ENCODE measurements at places on chromosomes 4 and X. TPM values are rescaled to one million over a fixed set of nuclear protein-coding genes. Genes with fewer than 3 reads are reported as not detected.

GRCh38 chrX:440636-441035 lies 53.9 kb upstream of the PPP2R3B start:
- DNase-seq: no peak

The MXRA5 gene
- 1.3 TPM for total RNA-seq

DNA sequence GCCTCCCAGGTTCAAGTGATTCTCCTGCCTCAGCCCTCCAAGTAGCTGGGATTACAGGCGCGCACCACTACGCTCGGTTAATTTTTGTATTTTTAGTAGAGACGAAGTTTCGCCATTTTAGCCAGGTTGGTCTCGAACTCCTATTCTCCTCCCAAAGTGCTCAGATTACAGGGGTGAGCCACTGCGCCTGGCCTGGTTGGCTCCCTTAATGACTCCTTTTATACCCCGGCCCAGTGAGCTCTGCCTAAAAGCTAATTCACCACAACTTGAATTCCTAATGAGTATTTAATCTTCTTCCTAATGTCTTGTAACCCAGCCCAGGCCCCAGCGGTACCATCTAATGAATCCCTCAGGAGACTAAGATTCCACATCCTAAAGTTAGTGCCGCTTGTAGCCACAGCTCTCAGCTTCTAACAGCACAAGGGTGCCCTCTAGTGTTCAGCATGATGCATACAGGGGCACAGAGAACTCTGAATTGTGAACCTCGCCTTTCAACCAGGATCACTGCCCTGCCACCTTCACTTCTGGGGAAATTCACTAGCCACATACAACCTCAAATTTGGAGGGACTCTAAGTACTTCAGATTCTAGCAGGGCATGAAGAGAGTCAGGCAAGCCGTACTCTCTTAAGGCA lies 89.5 kb downstream of the OR13H1 start:
- DNase-seq: peak; percentile 71

DNA sequence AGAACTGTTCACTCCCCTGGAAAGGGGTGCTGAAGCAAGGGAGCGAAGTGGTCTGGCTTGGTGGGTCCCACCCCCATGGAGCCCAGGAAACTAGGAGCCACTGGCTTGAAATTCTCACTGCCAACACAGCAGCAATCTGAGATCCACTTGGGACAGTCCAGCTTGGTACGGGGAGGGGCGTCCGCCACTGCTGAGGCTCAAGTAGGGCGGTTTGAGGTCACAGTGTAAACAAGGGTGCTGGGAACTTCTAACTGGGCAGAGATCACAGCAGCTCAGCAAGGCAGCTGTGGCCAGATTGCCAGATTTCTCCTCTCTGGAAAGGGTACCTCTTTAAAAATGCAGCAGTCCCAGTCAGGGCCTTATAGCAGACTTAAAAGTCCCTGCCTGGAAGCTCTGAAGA lies 53.9 kb upstream of the GALNTL6 start:
- DNase-seq: no peak

GRCh38 chr4:18209448-18209847 lies 187.9 kb upstream of the LCORL start:
- DNase-seq: no peak

The MPP1 gene
- total RNA-seq: 13.2 TPM

DNA sequence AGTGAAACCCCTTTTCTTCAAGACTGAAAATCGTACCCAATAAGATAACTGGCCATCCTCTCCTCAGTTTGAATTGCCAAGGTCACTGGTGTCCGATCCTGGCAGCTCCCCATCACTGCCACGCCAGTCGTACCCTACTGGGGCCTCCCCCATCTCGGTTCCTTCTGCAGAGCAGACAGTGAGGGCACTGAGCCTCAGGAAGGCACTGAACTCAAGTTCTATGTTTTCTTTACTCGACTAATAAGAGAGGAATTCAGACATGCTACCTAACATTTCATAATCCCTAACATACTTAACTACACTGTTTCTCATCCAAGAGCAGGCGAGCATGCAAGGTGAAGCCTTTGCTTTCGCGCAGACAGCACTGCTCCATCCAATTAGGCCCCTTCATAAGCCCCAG lies 23.4 kb downstream of the ZFYVE28 start:
- no peak for DNase-seq

DNA sequence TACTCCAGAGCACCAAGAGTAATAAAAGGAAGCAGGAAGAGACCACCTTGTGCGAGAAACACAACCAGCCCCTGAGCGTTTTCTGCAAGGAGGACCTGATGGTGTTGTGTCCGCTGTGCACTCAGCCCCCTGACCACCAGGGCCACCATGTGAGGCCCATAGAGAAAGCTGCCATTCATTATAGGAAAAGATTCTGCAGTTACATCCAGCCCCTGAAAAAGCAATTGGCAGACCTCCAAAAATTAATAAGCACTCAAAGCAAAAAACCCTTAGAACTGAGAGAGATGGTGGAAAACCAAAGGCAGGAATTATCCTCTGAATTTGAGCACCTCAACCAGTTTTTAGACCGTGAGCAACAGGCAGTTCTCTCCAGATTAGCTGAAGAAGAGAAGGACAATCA lies 5.7 kb downstream of the TRIM75 start:
- DNase-seq: no peak

GRCh38 chrX:131577999-131578734 lies 34.3 kb downstream of the OR13H1 start:
- DNase-seq: no peak

The ATOH1 gene
- not detected for total RNA-seq

DNA sequence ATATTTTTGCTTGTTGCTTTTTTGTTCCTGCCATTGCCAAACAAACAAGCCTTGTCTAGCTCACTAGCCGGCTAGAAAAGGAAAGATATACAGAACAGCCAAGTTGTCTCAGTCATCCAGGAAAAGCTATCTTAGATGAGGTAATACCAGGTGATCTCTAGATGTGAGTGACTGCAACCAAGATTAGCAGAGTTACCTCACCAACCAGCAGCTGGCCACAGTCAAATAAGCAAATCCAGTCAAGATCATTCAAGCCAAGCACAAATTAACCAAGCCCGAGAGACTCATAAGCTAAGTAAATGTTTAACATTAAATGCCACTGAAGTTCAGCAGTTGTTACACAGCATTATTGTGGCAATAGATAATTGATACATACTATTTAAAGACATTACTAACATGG lies 108.6 kb downstream of the CENPC start:
- no peak for DNase-seq

The CORIN gene
- total RNA-seq: 0.34 TPM

DNA sequence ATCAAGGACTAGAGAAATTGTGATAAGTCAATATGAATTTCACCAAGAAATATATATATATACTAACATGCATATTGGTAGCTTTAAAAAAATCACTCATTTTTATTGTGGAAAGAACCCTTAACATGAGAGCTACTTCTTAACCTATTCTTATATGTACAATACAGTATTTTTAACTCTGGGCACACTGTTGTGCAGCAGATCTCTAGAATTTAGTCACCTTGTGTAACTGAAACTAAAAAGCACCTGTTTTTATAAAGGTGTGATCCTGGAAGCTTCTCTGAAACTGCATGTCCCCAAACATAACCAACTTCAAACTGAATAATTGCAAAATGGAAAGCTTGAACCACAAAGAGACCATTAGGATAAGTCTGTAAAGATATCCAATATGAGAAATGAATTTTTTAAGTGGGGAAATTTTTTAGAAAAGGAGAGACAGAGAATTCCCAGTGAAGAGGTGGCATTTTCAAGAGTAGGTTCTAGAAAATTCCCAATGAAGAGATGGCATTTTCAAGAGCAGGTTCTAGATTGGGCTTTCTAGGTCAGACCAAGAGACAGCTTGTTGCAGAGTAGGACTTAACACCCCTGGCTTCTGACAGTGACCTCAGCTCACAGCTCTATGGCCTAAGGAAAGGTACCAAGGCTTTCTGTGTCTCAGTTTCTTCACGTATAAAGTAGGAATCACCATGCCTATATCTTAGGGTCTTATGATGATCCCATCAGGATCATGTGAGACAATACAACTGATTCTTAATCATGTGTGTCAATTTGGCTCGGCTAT lies 22.0 kb upstream of the PPARGC1A start:
- DNase-seq: no peak

The CCDC158 gene
- not detected for total RNA-seq

DNA sequence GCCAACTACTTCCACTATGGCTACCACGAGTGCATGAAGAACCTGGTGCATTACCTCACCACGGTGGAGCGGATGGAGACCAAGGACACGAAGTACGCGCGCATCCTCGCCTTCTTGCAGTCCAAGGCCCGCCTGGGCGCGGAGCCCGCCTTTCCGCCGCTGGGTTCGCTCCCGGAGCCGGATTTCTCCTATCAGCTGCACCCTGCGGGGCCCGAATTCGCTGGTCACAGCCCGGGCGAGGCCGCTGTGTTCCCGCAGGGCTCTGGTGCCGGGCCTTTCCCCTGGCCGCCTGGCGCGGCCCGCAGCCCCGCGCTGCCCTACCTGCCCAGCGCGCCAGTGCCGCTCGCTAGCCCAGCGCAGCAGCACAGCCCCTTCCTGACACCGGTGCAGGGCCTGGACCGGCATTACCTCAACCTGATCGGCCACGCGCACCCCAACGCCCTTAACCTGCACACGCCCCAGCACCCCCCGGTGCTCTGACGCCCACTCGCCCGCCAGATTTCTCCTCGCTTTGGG lies 2.1 kb downstream of the HELT start:
- DNase-seq: no peak

The AMBN gene
- not detected for total RNA-seq

DNA sequence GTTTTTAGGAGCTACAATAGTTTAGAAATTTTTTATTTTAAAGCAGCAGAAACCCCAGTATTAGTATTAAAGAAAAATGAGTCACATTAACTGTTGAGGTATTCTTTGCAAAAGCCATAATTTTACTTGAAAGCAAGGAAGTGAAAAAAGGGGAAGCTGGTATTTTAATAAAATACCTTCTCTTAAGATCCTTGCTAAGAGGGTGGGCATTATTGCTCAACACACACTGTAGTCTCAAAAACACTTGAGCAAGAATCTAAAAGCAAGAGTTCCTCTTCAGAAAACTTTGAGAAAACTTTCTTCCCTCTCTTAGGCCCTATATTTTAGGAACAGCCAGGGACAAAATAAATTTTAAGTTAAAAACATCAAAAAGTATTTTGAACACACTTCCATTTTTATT lies 259.4 kb upstream of the DIAPH2 start:
- no peak for DNase-seq

DNA sequence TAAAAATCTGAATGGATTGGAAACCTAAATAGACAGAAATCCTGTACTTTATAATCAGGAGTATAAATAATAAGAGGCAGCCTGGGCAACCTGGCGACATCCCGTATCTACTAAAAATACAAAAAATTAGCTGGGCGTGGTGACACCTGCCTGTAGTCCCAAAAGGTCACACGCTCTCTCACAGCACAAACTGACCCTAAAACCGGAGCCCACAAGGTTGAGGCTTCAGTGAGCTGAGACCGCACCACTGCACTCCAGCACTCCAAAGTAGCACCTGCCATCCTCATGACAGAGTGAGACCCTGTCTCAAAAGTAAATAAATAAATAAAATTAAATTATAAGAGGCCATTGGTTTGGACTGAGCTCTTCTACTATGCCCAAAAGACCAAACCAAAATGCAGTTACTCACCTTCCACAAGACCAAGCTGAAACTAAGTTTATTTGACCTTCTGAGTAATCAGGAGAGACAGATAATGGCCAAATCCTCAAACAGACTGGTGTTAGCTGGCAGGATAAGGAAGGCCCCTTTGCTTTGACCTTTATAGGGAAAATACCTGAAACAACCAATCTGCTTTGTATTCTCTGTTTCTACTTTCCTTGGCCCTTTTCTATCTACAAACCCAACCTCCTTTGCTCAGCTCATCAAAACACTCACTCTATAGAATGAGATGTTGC lies 3.2 kb upstream of the GRSF1 start:
- no peak for DNase-seq

The UGT8 gene
- total RNA-seq: 6.3 TPM

DNA sequence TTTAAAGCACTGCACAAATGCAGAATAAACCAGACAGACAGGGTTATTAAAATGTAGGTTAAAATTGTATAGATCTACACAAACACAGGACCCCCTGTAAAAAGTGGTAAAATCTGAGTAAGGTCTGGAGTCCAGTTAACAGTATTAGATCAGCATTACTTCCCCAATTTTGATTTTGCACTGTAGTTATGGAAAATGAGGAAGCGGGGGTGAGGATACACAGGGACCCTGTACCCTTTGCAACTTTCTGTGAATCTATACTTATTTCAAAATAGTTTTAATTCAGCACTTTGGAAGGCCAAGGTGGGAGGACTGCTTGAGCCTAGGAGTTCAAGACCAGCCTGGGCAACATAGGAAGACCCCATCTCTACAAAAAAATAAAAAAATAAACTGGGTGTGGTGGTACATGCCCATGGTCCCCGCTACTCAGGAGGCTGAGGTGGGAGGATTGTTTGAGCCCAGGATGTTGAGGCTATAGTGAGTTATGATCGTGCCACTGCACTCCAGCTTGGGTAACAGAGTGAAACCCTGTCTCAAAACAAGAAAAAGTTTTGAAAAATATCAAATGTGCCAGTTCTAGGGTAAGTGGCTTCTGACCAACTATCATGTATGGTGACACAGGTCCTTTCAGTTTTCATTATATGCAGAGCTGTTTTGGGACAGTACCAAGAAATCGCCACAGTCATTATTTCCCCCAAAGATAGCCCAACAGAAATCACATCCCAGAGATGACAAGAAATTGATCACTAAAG lies 17.7 kb downstream of the SEL1L3 start:
- no peak for DNase-seq

DNA sequence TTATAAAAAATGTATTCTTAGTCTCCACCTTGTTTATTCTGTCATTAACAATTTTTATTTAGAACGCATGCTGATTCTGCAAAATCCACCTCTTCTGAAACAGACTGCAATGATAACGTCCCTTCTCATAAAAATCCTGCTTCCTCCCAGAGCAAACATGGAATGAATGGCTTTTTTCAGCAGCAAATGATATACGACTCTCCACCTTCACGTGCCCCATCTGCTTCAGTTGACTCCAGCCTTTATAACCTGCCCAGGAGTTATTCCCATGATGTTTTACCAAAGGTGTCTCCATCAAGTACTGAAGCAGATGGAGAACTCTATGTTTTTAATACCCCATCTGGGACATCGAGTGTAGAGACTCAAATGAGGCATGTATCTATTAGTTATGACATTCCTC lies 75.6 kb upstream of the SMARCA5 start:
- no peak for DNase-seq

DNA sequence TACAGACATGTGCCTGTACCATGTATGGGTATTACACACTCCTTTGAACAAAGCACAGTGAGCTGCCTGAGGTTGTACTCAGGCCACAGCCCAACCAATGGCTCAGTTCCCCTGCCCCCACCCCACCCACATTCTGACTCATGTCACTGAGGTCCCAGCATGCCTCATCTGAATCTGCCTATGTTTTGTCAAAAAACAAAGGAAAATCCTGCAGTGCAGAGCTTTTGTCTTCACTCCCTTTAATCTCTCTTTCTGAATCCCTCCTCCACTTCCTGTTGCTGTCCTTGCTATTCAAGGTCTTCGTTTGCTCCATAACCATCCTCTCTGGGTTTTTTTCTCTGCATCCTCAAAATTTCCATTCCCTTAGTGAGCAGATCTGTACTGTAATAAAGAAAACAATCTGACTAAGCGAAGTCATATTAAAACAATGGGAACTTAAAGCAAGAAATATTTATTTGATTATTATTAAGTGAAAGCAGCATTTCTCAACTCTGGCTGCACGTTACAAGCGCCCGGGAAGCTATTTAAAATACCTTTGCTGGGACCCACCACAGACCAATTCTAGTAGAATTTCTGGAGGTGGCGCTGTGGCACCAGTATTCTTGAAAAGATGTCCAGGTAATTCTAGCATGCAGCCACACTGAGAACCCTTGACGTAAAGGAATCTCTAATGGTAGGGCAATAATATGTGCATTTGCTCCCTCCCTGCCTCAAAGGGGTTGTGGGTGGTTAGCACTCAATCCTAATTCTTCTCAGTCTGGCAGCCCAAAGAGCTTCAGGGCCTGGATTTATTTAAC lies 8.7 kb downstream of the GUCY2F start:
- DNase-seq: peak; percentile 35

The MAGEA2B gene
- not detected for total RNA-seq

All from neural crest cell (in vitro differentiated cells).